Stimulated activated CD8-positive, alpha-beta memory T cell treated with anti-CD3 and anti-CD28 coated beads, Interleukin-15, amount 100 ng/mL, for 48 hours (primary cell): ENCODE measurements at places on chromosomes 6 and 20.

GRCh38 chr6:110412360-110412759, 3.0 kb downstream of the DDO start:
- DNase-seq, result no peak

DNA sequence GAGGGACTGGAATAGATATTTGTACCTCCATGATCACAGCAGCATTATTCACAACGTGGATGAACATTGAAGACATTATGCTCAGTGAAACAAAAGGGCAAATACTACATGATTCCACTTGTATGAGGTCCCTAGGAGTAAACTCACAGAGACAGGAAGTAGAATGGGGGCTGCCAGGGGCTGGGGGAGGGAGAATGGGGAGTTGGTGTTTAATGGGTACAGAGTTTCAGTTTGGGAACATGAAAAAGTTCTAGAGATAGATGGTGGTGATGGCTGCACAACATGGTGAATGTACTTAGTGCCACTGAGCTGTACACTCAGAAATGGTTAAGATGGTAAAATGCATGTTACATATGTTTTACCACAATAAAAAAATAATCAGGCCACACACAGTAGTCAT, 164.3 kb upstream of the RREB1 start:
- DNase-seq, result no peak

DNA sequence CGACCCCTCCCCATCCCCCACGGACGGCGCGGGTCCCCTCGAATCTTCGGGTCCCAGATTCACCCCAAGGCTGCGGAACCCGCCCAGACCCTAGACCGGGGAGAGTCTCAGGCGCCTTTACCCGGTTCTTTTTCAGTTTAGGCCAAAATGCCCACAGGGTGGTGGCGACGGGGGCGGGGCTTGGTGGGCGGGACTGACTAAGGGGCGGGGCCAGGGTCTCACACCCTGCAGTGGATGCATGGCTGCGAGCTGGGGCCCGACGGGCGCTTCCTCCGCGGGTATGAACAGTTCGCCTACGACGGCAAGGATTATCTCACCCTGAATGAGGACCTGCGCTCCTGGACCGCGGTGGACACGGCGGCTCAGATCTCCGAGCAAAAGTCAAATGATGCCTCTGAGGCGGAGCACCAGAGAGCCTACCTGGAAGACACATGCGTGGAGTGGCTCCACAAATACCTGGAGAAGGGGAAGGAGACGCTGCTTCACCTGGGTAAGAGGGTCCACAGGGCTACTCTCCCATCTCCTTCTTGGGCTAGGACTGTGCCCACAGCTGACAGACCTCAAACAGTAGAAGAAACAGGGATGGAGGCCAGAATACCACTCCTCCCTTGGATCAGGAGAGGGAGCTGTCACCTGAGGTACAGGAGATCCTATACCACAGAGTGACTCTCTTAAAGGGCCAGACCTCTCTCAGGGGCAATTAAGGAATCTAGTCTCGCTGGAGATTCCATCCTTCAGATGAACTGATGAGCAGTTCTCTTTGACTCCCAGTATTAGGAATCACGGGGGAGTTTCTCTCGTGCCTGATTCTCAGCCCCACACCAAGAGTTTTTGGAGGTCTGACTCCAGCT, 942 bp downstream of the HLA-E start:
- DNase-seq, result peak; percentile 70

DNA sequence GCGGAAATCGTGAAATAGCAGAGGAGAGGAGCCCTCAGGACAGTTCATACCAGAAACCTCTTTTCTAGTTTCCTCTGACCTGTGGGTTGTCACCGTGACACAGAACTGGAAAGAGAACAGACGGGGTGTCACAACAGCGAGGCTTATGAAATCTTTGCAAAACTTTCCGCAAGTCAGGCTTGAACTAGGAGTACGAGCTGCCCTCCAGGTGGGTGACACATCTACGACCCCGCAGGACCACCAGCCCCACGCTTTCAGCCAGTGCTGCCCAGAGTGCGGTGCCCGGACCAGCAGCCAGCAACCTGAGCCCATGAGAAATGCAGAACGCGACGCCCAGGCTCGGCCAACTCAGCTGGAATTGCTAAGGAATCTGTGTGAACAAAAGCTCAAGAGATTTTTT, 30.8 kb downstream of the WRNIP1 start:
- no peak for DNase-seq

GRCh38 chr6:150033207-150033771, 8.0 kb upstream of the RAET1L start:
- DNase-seq, result no peak

DNA sequence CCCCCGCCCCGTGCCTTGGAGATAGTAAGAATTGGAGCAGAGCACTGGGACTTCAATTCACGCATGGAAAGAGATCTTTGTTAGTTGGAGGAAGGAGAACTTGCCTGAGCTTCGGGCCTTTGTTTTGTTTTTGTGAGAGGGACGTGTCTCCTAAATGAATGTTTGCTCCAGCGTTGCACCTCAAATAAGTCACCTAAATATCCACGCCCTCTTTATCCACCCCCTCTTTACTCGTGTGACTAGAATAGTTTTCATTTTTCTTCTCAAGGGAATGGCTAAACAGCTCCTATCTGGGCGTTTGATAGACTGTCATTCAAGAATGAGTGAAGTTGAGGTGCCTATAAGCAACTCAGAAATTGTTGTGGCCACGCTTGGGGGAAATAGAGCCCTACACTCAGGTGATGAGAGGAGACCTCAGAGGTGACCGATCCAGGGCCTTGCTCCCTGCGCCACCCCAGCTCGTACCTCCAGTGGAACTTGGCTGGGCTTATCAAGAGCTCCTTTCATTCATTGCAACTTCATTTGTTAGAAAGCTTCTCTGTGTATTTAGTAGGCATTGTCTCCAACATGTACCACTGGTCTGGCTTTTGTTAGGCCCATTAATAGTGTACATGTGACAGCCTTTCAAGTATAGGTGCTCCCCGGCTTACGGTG, 861 bp downstream of the PCMTD2 start:
- no peak for DNase-seq

- no peak for DNase-seq
These were observed 58.9 kb upstream of the KLHL31 start for GRCh38 chr6:53724501-53724900.

GRCh38 chr6:127458817-127459216, 372 bp downstream of the KIAA0408 start:
- DNase-seq, result no peak

DNA sequence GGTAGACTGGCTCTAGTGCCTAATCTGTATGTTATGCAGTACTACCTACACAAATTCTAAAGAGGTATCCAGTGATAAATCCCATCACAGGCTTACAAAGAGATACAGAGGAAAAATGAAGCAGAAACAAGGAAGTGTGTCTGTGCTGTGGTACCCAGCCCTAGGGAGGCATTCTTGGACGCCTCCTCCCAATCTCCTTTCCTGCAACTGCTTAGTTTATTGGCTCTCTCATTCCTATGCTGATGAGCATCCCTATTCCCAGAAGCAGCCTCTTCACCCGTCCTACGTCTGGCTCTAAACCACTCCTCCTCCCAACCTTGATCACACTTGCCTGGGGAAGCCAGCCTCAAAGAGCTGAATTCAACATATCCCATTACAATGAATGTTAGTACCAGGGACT, 34.5 kb upstream of the TGM6 start:
- no peak for DNase-seq

- DNase-seq, result no peak
These were observed 51.4 kb downstream of the TGM2 start for GRCh38 chr20:38113401-38114325.

- no peak for DNase-seq
These were observed 1265.4 kb upstream of the GJE1 start for GRCh38 chr6:140867336-140867735.

GRCh38 chr6:134315189-134315588, 2.7 kb downstream of the SGK1 start:
- DNase-seq, result no peak

DNA sequence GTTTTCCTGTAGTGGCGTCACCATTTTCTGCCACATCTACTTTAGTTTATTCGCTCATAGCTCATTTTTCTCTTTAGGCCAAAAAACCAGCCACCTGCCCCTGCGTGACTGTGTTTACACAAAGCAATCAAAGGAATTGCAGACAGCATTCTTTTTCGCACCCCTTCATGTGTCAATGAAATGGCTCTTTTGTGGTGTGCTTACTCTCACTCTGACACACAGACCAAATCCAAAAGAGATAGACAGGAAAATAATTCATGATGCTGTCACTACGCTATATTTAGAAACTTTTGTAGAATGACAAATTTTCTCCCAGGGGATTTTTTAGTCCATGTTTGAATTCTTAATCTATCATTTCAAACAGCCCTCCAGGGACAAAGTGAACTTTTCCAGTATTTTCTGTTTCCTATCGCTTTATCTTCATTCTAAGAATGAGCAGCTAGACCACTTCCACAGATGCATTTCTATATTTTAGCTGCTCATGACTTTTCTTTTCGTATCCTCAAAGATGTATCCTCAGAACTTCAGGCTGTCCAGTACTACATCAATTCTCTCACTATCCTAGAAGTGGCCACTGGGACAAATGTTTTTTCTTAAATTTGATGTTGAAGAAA, 37.9 kb upstream of the KHDRBS2 start:
- no peak for DNase-seq

- no peak for DNase-seq
These were observed 28.9 kb downstream of the CDH26 start for GRCh38 chr20:59987135-59987534.

- no peak for DNase-seq
These were observed 528.2 kb downstream of the HDGFL1 start for GRCh38 chr6:23097566-23097965.

DNA sequence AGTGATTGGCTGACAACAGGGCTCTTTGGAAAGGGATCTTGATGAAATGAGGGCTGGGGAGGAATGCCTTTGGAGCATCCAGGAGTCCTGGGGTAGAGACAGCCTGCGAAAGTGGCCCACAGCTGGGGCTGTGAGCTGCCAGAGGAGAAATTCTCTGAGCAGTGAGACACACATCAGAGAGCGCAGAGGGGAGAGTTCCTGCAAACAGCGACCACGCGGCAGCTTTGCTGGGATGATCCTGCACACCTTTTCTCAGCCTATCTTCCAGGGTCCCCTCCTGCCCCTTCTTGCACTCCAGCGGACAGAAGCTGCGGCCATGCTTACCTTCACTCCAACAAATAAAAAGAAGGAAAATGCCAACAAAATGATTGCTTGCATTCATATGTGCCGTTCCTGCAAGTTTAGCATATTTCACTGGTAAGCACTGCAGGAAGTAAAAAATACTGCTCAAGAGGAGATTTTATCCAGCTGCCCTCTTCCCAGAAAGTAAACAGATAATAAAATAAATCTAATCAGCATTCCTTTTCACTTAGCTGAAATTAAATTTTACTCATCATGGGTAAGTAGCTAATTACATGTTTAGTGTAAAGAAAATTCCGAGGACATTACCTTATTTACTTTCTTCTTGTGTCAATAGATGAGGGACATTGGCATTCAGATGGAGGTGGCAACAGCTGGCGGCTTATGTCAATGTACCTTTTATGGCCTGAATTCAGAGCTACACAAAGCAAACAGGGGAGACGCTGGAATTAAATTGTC, 339.9 kb upstream of the ARID1B start:
- no peak for DNase-seq

DNA sequence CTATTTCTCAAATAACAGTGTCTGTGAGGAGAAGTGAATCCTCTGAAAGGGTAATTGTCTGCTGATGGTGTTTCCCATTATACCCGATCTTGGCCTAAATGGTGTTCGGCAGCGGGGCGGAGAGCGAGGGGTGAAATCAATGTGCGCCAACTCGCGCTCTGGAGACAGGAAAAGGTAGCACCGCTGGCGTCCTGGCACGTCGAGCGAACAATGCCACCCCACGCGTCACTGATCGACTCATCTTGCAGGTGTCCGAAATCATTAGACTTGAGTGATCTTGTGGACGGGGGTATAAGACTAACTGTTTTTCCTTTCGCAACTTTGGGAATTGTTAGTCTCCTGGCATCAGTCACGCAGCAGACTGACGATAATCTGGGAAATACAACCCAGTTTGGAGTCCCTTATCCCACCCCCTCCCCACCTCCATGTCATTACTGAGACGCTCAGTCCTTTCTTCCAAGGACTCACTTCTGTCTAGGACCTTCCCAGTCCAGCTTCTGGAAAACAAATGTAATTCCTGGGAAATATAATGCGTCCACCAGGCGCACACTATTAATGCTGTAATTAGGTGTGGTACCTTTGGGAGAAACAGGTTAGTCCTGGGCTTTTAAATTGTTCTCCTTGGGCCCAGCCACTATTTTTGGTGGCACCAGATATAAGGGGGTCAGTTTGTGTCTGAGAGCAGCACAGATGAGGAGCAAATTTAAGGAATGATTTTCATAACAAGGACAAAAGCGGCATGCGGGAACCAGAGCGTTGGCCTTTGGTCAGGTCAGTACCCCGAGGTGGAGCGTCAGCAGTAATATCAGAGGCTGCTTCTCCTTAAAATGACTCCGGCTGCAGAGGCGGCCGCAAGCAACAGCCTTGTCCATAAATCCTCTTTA, 2.3 kb downstream of the LINC00237 start:
- DNase-seq, result no peak

- DNase-seq, result no peak
These were observed 46.5 kb downstream of the PLCG1 start for GRCh38 chr20:41183831-41184230.

DNA sequence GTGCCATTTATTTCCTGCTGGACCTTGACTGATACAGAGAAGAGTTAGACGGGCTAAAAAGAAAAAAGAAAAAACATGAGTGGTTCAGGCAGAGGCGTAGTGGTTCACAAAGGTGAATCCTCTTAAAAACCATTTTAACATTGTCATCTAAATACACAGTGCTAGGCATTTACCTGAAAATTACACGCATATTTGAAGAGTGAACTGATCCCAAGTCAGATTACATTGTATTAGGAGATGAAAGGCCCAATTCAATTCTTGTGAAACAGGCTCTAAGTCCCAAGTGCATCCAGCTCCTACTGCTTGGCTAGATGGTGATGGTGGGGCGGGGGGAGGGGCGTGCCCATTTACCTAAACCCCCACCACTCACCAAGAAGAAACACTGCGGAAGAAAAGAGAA, 46.7 kb upstream of the ATXN1 start:
- no peak for DNase-seq

GRCh38 chr20:6489361-6490171, 277.9 kb upstream of the BMP2 start:
- DNase-seq, result no peak
